ENCODE measurements at places on chromosomes 3 and 15.

DNA sequence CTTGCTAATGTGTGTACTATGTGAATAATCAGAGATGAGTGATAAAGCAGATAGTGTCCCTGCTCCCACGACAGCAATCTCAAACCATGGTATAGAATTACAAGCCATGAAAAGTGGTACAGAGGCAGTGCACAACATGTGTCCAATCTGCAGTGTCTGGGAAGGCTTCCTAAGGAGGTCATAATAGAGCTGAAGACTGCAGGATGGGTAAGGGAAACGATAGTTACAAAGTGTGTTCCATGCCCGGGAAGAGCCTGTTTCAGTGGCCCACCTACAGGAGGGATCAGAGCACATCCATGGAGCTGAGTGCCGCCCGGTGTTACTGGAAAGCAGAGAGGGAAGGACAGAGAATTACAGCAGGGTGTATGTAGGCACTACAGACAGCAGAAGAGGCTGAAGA lies 48.9 kb downstream of the PAK2 start:
- DNase-seq: no peak

- DNase-seq: no peak
Observed at GRCh38 chr3:187922704-187923416, 177.6 kb upstream of the BCL6 start.

GRCh38 chr3:50401978-50402595 lies 42.8 kb upstream of the TMEM115 start:
- no peak for DNase-seq

DNA sequence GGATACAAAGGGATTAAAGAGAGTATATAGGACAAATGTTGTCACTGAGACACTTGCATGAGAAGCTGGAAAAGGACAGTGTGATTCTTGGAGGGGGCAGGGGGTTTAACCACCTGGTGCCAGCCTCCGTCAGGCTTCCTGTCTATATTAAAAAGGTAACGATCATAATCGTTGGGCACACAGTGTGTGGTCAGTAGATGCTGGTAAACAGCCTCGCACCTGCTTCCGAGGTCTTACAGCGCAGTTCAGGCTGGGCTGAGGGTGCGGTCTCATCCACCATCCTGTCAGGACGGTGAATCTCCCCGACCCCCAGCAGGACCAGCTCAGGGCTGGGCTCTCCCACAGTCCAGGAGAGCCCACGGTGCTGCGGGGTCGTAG lies 47.7 kb upstream of the SMAD6 start:
- no peak for DNase-seq

GRCh38 chr3:31701286-31701685 lies 168.6 kb downstream of the STT3B start:
- DNase-seq: no peak

GRCh38 chr15:44435893-44436667 lies 8.7 kb downstream of the CTDSPL2 start:
- DNase-seq: no peak
